ENCODE measurements at places on chromosomes 3 and 15.
A peak's percentile ranks its signal among the peaks of the same experiment; 100 is the strongest.

DNA sequence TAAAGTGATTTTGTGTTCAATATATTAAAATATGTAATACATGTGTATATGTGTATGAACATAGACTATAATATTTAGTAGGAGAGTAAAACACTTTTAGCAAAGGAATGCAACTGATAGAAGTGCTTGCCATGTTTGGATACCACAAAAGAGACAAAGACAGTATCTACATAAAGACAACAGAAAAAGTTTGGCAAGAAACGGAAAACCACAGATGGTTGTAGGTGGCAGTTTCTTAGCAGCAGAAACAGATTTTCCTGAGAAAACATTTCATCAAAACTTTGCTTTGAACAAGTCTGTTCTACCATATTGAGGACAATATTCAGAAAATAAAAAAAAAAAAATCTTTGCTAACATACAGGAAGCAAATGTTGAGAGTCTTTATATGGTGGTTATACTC, 1560.4 kb upstream of the GBE1 start:
- DNase-seq: no peak

GRCh38 chr15:87959080-87959479, 297.5 kb downstream of the NTRK3 start:
- DNase-seq: no peak

- DNase-seq: no peak
These were observed 25.3 kb downstream of the FOXL2 start for GRCh38 chr3:138921316-138922292.

DNA sequence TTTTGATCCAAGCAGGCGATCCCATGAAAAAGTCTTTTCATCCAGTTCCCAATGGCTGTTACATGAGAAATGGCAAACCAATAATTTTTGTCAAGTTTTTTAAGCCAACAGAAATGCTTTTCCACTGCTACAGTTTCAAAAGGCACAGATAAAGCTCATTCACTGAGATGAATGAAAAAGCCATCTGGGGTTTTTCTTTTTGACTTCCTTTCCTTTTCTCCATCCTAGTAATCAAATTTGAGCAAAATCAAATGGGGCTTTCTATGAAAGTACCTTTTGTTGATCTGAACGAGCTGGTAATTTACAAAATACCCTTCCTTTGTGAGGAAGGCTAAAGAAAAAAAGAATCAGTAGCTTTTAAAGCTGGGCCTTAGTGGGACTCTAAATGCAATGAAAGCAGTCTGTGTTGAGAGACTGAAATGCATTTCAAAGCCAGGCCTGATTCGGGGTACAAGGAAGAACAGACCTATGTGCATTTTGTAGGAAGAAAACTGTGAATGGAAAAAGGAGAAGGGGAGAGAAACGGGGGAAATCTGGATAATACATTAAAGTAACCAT, 185.2 kb upstream of the DNAJC19 start:
- no peak for DNase-seq

- DNase-seq: no peak
These were observed 212.2 kb upstream of the ROBO1 start for GRCh38 chr3:79979990-79980389.

- DNase-seq: peak; percentile 31
These were observed 212.4 kb downstream of the OPA1 start for GRCh38 chr3:193805448-193805847.

GRCh38 chr3:149702691-149703441, 45.0 kb upstream of the WWTR1 start:
- no peak for DNase-seq

DNA sequence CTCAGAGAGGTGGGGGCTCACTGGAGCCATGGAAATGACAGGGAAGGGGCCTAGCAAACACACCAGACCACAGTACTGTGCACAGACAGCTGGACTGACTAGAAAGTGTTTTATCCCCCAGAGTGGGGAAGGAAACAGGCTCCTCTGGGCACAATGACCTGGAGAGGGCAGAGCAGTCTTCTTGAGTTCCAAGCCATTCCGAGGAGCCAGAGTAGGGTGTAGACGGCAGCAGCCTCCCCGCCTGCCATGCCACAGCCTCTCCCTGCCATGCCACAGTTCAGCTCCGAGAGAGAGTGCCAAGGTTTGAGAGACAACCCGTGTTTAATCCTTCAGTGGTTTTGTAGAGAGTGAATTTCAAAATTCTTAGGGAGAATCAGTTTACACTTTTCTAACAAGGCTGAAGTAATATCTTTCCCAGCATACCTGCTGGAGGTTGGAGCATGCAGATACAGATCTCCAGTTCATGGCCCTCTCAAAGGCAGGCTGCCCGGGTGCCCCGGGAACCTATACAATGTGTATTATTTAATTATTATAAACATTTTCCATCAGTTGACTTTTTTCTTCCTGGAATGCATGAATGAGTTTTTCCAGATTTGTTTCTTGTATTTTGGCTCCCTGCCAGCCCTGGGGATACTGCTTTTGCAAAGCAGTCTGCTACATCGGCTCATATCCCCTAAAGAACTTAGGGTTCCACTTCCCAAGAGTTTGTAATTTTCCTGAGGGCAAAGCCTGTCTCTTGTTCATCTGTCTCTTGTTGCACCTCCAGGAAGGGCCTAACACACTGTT, 3.2 kb downstream of the PODXL2 start:
- no peak for DNase-seq

- DNase-seq: no peak
These were observed 108.8 kb upstream of the UMPS start for GRCh38 chr3:124621498-124621897.

- DNase-seq: peak; percentile 72
These were observed at the start of gene VIPR1 for GRCh38 chr3:42502429-42503250. Gene VIPR1 (plus strand): TSS chr3:42502643. CDS start chr3:42502736, 93 bp downstream.

DNA sequence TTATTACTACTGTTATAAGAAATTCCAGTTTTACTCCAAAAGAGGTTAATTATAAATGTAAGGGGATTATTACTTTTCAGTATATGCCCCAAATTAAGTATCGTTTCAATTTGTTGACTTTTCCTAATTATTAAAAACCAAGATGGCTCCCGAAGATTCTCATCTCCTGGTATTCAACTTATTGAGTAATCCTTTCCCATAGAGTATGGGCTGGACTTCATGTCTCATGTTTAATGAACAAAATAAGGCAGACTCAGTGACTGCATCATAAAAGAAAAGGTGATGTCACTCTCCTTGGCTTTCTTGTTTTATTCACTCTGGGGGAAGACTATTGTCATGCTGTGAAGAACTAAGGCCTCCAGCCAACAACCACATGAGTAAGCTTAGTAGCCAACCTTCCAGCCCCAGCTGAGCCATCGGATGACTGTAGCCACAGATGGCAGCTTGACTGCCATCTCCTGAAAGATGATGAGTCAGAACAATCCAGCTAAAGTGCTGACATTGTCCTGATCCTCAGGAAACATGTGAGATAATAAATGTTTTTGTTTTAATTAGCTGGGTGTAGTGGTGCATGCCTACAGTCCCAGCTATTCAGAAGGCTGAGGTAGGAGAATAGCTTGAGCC, 17.3 kb downstream of the IGF2BP2 start:
- DNase-seq: no peak

DNA sequence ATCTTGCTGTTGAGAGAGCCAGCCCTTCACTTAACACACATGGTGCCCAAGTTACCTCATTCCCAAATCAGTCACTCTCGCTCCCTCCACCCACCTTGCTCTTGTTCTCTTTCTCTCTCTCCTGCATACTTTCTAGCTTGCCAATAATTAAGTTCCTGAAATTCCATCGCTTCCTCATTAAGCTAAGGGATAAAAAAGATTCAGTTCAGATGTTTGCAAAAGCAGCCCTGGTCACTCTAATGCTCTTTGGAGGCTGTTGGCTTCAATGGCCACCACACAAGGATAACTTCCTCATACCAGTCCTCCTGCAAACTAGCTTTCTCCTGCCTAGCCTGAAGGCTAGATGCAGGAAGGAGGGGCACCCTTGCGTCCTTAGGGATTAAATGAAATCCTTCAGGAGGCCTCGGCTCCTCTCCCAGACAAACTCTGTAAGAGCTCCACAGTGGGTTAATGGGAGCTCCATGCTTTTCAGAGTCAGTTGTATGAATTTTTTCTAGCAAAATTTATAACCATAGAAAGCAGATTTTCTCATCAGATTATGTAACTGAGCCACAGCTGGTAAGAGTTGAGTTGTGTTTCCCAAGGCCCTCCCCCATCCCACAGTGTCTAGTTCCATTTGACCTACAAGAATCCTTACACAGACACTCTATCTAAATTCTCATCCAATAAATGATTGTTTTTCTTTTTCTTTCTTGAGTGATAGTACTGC, 176.6 kb upstream of the TRIM42 start:
- no peak for DNase-seq

DNA sequence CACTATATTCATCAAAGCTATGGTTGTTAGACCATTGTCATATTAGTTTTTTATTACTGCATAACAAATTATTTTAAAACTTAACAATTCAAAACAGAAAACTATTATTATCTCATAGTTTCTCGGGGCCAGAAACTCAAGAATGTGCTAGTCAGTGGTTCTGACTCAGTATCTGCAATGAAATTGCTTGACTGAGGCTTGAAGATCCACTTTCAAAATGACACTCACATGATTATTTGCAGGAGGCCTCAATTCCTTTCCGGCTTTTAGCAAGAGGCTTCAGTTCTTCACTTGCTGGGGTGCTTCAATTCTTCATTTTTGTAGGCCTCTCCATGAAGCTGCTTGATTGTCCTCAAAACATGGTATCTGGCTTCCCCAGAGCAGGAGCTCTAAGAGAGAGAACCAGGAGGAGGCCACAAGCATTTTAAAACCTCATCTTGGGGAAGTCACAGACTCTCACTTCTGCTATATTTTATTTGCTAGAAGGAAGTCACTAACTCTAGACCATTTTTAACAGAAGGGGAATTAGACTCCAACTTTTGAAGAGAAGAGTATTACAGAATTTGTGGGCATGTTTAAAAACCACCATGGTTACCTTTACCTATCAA, 383.7 kb downstream of the MFSD1 start:
- no peak for DNase-seq

- no peak for DNase-seq
These were observed 15.3 kb downstream of the SNX1 start for GRCh38 chr15:64110950-64111678.

GRCh38 chr3:144482876-144483275, 511.3 kb downstream of the DIPK2A start:
- DNase-seq: no peak

- DNase-seq: no peak
These were observed 20.9 kb upstream of the LOXL1 start for GRCh38 chr15:73905225-73905827.

GRCh38 chr3:4831580-4831950, 147.7 kb upstream of the BHLHE40 start:
- DNase-seq: no peak

- no peak for DNase-seq
These were observed 17.8 kb downstream of the APBA2 start for GRCh38 chr15:28903555-28903954.

DNA sequence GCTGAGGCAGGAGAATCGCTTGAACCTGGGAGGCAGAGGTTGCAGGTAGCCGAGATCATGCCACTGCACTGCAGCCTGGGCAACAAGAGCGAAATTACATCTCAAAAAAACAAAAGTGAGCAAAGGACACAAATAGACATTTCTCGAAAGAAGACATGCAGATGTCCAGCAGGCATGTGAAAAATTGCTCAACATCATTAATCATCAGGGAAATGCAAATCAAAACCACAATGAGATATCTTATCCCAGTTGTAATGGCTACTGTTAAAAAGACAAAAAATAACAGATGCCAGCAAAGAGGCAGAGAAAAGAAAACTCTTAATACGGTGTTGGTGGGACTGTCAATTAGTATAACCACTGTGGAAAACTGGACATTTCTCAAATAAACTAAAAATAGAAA, 20.9 kb downstream of the ASB7 start:
- no peak for DNase-seq

GRCh38 chr3:81395739-81396513, 365.5 kb downstream of the GBE1 start:
- DNase-seq: no peak
